GDM1 (cell line): ENCODE measurements at places on chromosomes 4 and X.

- no peak for DNase-seq
Measured at GRCh38 chrX:15815779-15816437, 25.6 kb downstream of the ZRSR2 start.

- DNase-seq, result no peak
Measured at GRCh38 chrX:78957049-78957767, 12.0 kb downstream of the P2RY10 start.

- DNase-seq, result no peak
Measured at GRCh38 chr4:150244600-150244999, 166.4 kb downstream of the DCLK2 start.

GRCh38 chr4:47483745-47484144 is 1.3 kb upstream of the ATP10D start:
- DNase-seq, result no peak

DNA sequence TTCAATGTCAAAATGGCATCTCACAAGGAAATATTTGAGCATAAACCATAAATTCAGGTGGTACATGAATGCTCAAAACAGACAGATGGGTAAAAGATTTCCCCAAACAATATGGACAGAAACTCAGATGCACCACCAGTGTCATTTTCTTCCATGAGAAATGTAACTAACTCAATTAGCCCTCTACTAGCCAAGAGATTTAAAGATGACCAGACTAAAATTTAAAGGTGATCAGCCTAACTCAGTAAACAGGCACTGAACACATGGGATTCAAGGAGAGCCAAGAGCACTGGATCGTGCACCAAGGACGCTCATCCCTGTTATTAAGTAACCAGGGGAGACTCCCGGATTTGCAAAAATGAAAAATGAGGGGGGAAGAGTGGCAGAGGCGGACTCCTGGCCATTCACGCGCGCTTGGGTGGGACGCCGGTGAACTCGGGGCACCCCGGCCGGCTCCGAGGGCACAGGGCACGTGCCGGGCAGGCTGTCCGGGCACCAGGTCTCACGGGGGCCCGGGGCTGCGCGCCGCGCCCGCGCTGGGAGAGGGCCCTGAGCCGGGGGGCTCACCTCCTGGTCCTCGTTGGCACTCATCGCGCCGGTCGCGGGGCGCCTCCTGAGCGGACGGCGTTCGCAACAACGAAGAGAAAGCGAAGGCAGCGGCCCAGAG is 490 bp downstream of the RWDD4 start:
- no peak for DNase-seq

DNA sequence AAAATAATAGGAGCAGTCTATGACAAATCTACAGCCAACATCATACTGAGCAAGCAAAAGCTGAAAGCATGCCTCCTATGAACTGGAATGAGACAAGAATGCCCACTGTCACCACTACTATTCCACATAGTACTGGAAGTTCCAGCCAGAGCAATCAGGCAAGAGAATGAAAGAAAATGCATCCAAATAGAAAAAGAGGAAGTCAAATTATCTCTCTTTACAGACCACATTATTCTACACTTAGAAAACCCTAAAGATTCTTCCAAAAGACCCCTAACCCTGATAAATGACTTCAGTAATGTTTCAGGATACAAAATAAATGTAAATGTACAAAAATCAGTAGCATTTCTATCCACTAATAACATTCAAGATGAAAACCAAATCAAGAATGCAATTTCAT is 249.0 kb downstream of the STK32B start:
- no peak for DNase-seq

DNA sequence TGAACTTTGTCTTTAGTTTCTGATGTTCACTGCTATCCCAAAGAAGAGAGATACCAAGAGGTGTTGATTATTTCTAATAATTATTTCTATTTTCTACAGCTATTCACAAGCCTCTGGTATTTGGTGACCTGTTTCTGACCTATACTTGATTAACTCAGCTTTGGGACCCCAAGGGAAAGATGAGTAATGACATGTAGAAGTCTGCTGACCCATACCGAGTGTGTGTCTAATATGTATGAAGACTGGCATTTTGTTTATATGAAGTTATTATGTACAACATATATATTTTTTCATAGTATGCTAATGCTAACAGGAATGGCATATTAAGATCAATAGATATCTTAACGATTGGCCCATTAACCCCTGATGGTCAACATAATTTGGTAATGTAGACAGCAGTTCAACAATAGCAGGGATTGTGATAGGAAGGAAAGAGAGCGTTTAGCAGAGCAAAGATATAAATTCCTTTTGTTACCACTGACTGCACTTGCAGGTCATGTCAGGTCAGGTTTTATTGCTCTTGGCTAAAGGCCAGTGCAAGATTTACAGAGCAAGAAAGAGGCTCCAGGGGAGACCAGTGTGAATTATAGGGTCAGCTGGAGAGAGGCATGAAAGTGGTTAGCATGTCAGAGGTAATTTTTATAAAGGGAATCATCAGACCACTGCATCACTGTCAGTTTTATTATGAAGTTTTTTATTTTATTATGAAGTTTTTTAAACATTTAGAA is 94.7 kb upstream of the DIPK2B start:
- DNase-seq, result no peak

- DNase-seq, result no peak
Measured at GRCh38 chr4:94924566-94924965, 166.8 kb downstream of the BMPR1B start.

DNA sequence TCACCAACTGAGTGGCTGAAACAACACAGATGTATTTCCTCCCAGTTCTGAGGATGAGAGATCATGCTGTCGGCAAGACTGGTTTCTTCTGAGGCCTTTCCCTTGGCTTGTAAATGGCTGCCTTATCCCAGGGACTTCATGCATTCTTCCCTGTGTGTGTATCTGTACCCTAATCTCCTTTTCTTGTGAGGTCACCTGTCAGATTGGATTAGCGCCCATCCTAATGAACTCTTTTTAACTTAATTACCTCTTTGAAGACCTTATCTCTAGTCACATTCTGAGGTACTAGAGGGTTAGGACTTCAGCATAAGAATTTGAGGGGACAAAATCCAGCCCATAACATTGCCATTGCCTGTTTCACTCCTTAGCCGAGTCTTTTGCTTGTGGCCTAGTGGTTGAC is 59.5 kb upstream of the TMEM150C start:
- DNase-seq, result no peak

GRCh38 chrX:119602701-119603255 is 3.4 kb downstream of the NKRF start:
- DNase-seq, result no peak
